Activated CD4-positive, CD25-positive, alpha-beta regulatory T cell (primary cell): ENCODE measurements at places on chromosomes 6 and 20.

DNA sequence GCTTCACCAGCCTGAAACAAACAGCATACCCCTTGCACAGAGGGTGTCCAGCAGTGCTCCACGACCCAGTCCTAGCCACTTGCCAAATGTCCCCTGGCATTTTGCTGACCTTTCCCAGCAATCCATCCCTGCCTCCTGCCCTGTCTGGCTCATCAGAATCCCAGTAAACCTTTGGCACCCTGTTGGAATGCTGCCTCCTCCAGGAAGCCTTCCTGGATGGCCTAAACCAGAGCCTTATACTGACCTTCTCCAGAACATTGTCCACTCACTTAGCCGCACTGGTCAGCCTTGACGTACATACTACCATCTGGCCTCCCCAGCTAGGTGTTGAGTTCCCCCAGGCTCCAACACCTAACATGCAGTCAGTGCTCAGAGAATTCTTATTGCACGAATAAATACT, 2.0 kb upstream of the PACSIN1 start:
- DNase-seq = no peak

DNA sequence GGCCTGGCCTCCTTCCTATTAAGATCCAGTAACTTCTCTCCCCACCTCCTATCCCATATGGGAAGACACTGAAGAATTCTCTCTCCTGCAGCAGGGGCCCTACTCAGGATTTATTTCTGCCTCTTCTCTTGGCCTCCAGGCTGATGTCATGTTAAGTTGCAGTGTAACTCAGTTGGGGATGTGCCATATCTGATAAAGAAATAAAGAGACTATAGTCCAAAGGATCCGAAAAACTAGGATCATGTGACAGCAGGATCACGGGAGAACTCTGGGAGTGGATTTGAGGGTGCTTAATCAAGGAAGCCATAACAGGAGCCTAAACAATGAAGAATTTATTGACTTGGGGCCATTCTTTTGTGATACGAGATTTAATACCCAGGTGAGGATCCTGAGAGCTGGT, 38.5 kb upstream of the TGM6 start:
- DNase-seq = no peak

- DNase-seq = no peak
Measured at GRCh38 chr6:12361042-12361765, 71.0 kb downstream of the EDN1 start.

DNA sequence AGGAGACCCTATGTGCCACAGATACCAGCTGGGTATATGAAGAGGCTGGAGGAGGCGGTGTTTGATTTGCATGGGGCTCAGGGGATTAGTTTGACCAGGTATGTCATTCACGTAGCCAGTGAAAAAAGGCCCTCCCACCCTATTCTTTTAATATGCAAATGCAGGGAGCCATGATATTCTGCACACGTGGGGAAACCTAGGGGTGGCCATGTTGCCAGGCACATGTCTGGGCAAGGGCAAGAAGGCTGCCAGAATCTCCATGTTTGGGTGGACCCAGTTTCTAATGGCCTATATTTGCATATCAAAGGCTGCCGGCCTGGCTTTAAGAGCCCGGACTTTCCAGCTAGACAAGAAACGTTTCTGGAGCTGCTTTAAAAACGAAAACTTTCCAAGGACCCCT, 60.4 kb downstream of the SOX4 start:
- no peak for DNase-seq

- DNase-seq = no peak
Measured at GRCh38 chr20:8205996-8206395, 73.9 kb downstream of the PLCB1 start.

DNA sequence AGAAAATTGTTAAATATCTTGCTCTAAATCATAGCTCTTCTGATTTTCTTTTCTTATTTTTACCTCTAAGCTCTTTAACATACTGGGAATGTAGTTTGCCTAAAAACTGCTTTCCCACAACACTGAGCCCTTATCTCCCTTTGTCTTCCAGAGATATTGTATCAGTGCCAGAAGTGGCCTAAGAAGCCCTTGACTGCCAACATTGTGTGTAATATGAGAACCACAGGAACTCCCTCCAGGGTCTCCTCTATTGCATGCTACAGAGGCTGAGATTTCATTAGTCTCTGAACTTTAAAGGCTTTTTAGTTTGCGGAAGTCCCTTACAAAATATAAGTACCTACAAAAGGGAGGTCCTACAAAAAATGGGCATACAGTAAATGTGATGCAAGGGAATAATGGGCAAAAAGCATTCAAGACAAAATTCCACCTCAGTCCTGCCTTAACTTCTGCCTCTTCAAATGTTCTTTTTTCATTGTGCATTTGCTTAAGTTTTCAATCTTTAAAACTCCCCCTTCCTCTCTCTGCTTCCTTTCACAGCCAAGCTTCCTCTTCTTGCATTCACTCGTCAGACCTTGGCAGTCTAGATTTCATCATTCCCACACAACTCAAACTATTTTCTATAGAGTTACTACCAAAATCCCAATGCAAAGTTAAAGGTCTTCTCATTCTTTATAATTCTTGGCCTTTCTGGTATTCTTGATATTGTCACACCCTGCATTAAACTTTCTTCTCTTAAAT, 76.5 kb downstream of the ADGRG6 start:
- DNase-seq = no peak

GRCh38 chr6:56507517-56507916, 135.2 kb downstream of the DST start:
- no peak for DNase-seq

DNA sequence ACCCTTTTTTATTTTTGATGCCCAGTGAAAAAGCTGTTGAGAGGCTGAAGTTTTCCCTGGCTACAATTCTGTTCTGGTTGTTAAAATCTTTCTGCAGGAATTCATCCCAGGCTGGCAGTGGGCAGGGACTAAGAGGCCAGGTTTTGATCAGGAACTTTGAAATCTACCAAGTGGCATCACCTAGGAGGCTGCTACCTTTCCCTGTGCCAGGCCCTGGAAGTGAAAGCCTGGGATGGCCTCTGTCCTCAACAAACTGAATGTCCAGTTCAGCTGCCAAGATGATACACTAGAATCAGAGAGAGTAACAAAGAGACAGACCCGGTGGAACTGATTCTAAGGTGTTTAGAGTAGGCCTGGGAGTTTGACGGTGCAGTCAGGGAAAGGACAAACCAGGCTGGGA, 596 bp downstream of the IYD start:
- DNase-seq = no peak

DNA sequence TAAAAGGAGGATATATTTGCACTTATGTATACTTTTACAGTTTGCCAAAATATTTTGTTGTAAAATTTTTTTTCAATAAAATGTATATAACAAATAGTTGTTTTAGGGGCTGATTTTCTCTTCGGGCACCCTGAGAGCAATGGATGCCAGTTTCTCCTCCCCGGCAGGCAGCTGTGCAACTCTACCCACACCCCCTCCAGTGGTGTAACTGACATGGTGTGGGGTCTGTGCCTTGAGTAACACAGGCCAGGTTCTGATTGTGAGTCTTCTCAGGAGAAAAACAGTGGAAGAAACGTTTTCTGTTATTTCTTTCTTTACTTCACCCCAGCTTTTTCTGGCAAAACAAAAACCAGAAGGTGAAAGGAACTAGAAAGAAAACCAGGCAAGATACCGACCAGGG, 6.1 kb downstream of the FOXF2 start:
- DNase-seq = no peak

DNA sequence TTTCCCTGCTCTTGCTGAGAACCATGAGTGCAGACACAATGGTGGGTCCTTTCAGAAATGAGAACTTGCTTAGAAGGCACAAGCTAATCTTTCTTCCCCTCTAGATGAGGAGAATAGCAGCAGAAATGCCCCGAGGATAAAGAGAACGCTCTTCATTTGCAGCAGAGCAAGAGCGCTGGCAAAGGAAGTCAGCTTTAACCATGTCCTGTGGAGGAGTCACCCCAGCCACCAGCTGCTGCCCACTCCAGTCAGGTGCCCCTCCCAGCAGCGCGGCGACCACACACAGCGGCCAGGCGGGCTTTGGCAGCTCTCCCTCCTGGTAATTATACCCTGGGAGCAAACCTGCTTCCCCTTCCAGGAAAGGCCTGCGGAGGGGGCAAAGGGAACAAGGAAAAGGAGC, 42.4 kb upstream of the EMILIN3 start:
- DNase-seq = no peak

DNA sequence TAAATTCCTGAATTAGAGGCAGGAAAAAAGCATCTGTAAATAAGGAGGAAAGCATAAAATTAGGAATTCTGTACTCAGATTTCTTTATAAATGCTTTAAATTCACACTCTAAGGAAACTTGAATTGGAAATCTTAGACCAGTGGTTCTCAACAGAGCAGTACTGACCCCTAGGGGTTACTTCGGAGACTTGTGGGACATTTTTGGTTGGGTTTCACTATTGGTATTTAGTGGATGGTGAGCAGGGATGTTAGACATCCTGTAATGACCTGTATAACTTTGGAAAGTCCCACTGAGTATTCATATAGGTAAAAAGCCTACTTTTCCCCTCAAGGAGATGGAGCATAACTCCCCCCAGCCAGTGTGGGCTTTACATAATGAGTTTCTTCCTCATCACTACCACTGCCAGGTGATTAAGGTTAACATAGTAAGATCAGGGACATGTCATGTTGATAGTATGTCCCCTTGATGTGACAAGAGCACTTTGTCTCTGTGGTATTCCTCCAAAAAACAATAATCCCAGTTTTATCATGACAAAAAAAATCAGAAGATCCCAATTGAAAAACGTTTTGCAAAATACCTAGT, 31.0 kb downstream of the GLO1 start:
- no peak for DNase-seq

DNA sequence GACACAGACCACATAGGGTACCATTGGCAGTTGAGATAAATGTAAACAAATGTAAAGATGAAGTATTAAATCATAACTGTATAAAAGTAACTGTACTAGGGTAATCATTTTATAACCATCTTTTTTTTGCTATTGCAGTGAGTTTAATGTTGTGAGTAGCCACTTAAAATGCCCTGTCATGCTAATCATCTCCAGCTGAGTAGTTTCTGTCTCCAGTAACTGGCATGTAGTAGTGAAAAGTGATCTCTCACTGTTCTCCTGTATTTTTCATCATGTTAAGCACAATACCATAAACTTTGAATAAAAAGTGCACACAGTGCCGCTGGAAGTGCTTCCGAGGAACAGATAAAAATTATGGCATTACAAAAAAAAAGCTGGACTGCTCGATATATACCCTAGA, 45.0 kb upstream of the OPRM1 start:
- no peak for DNase-seq

DNA sequence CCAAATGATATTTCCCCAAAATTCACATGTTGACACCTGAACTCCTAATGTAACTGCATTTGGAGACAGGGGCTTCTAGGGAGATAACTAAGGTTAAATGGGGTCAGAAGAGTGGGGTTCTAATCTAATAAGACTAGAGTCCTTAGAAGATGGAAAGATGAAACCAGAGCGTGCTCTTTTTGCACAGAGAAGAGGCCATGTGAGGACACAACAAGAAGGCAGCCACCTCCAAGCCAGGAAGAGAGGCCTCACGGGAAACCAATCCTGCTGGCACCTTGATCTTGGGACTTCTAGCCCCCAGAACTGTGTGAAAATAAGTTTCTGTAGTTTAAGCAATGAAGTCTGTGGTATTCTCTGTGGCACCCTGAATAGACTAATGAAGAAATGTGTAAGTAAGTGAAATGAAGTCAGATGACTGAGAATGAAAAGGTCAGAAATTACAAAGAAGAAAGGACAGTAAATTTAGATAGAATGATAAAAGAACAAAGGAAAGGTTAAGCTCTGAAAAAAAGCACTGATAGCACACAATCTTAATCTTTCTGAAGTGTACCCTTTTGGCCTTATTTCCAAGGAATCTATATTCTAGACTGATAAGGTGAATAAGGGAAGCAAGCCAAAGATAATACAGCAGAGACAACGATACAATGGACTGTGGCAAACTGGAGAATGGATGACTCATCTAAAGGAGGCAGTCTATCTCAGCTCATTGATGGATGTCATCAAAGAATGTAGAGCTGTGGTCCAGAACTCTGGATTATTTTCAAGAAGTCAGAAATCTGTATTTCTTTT, 110.4 kb downstream of the MYB start:
- no peak for DNase-seq

DNA sequence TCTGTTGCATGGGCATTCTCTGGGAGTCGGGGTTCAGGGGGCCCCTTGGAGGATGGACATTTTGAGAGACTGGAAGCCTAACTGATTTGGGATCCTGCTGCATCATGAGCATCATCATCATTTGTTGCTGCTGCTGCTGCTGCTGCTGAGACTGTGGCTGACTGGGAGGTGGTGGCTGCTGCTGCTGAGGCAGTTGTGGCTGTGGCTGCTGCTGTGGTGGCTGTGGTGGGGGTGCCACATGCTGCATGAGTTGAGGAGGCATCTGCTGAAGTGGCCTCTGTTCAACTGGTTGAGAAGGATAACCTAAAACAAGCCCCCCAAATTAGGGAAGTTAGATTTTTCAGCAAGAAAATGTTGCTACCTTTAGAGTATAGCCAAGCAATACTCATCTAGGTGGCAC, 38.9 kb downstream of the TP53INP2 start:
- no peak for DNase-seq

- peak; percentile 56 for DNase-seq
Measured at GRCh38 chr6:31270788-31271640, 878 bp downstream of the HLA-C start.

DNA sequence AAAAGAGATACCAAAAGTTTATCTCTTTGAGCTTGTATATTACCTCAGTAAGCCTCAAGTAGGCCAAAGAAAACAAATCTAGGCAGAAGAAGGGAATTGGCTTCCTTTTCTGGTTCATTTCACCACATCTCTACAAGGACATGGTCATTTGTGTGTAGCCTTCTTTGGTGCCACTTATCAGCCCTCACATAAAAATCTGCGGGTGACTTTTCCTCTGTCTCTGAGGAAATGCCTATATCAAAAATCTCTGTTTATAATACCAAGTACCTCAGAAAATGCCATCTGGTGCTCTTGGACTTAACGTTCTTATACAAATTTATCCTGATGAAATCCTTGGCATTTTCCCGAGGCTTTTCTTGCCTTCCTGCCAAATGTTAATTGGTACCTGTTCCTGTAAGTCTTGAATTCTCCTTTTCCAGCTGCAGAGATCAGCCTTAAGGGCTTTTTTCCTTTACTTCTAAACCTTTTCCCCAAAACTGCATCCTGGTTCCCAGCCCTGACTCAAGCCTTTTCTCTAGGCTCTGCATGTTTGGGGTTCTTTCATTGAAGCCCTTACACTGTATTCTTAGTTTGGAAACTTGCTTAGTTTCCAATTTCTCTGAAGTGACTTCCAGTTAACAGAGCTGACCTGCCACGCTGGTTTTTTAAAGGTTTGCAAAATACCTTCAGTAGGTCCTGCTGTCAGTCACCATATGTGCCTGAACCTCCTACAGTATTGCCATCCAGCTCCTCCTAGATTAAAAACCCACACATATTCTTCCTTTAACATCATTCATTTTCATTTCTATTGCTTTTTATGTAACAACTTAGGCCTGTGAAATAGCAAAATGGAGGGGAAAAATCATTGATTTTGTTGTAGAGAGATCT, 191.2 kb upstream of the PREP start:
- DNase-seq = no peak

DNA sequence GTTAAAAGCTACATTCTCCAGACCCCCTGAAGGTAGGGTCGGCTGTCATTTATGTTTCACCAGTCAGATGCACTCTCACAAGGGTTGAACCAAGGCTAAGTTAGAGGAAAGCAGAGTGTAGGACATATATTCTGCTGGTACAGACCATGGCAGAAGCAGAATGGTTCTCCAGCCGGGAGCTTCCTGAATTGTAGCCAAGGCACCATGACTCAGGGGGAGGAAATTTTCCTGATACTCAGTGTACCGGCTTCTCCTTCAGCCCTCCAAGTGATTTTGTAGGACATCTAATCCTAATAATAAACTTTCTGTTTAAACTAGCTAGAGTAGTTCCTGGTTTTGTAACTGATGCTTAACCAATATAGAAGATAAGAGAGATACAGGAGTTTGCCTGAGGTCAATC, 14.2 kb upstream of the SLPI start:
- no peak for DNase-seq

- no peak for DNase-seq
Measured at GRCh38 chr20:58994390-58995159, 12.5 kb downstream of the CTSZ start.
